Thymus (tissue), 14 donors: ENCODE measurements at places on chromosomes 12 and 14. TPM values are rescaled to one million over a fixed set of nuclear protein-coding genes. Genes with fewer than 3 reads are reported as not detected.

DNA sequence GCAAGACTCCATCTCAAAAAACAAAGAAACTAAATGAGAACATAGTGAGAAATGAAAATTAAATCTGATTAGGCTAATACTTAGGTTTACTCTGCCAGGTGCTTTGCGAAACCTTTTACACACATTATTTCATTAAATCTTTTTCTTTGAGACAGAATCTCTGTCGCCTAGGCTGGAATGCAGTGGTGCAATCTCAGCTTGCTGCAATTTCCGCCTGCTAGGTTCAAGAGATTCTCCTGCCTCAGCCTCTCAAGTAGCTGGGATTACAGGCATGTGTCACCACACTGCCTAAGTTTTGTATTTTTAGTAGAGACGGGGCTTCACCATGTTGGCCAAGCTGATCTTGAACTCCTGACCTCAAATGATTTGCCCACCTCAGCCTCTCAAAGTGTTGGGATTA is 21.9 kb upstream of the EEA1 start:
- no peak overlapping the region for H3K4me3 ChIP-seq
- no peak for DNase-seq
- no peaks in the 10 kb centered on the region for H3K27me3 ChIP-seq
- H3K4me1 ChIP-seq: no peaks in the 10 kb centered on the region

GRCh38 chr12:9707356-9707755 is 25.5 kb downstream of the CLECL1 start:
- DNase-seq: no peak
- H3K4me3 ChIP-seq: no peak overlapping the region
- H3K4me1 ChIP-seq: peaks cover 18% of the 10 kb centered on the region

DNA sequence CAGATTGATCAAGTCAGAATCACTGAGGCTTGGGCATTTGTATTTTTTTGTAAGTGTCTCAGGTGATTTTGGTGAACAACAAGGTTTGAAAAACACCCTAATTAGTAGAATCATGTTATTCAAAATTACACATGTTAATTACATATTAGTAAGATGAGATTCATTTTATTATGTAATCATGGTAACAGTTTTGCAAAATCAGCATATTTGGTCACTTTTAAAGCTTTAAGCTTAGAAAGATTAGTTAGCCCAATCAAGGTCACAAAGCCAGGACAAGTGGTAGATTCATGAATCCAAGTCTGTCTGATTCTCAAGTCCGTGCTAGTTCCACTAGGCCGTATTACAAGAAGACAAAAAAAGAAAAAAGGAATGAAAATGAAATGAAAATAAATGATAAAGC is 218.4 kb upstream of the FAR2 start:
- H3K27ac ChIP-seq: no peak overlapping the region
- no peak overlapping the region for H3K4me3 ChIP-seq
- no peak for DNase-seq
- no peaks in the 10 kb centered on the region for H3K36me3 ChIP-seq
- no peaks in the 10 kb centered on the region for H3K4me1 ChIP-seq
- H3K27me3 ChIP-seq: no peaks in the 10 kb centered on the region

DNA sequence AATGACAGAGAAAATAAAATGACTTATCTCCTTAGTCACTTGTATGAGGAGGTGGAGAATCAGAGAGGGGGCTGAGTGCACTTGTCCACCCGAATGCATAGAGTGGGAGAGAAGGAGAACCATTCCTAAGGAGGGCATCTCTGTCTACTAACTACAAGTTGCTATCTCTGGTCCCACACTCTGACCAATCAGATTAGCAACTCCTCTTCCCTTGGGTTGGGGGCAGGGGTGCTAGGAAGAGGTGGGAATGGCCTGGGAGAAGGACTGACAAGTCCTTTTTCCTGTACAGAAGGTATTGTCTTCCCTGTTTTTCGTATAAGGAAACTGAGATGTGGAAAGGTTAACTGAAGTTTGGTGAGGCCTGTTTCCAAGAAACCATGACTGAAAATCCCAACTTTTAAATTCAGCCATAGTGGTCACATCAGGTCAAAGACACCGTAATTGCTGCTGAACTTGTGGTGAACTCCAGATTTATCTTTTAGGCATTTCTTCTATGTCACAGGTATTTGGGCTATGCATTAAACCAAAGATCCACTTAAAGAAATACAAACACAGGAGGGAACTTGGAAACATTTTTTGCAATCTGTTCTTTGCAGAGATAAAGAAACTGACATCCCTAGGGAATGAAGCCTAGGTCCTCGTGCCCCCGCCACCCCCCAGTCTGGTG is 207.8 kb downstream of the CRADD start:
- no peak overlapping the region for H3K27ac ChIP-seq
- H3K4me1 ChIP-seq: peaks cover 12% of the 10 kb centered on the region
- H3K4me3 ChIP-seq: no peak overlapping the region
- no peaks in the 10 kb centered on the region for H3K36me3 ChIP-seq
- no peak for DNase-seq
- H3K27me3 ChIP-seq: no peaks in the 10 kb centered on the region

The RAB21 gene
- total RNA-seq: 36.8 TPM

The NTN4 gene
- total RNA-seq: 2.4 TPM

DNA sequence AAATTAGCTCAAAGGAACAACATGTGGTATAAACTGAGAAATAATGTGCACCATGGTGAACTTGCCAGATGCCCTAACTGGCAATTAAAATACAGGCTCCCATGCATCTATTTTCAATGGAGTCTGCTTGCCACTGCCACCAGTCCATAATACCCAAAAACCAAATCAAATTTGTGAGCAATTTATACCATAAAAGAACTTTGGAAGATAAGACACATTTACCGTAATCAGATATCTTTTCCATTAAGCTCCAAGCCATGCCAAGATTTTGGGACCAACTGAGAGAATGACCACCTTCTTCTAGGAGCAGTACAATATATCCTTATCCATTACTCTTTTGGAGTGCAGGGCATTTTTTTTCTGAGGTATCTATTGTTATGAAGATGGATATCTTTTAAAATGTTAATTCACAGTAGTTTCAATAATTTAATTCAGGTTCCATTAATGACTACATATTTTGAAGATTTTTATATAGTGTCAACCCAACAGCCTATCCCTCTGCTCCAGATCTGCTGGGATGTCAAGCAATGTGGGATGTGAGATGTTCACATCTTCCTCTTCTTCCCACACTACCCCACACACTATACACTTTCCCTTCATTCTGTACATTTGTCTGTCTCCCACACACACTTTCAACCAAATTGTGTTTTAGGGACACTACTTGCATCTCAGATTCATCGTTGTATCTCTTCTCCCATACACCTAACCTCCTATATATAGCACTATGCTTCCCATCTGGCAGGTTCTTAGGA is 53.3 kb downstream of the KIF21A start:
- no peaks in the 10 kb centered on the region for H3K4me1 ChIP-seq
- H3K27me3 ChIP-seq: no peaks in the 10 kb centered on the region
- no peak overlapping the region for H3K4me3 ChIP-seq

The RNU6-7 gene
- total RNA-seq: not detected

GRCh38 chr14:61033855-61034254 is 52.8 kb downstream of the SLC38A6 start:
- no peaks in the 10 kb centered on the region for H3K36me3 ChIP-seq

DNA sequence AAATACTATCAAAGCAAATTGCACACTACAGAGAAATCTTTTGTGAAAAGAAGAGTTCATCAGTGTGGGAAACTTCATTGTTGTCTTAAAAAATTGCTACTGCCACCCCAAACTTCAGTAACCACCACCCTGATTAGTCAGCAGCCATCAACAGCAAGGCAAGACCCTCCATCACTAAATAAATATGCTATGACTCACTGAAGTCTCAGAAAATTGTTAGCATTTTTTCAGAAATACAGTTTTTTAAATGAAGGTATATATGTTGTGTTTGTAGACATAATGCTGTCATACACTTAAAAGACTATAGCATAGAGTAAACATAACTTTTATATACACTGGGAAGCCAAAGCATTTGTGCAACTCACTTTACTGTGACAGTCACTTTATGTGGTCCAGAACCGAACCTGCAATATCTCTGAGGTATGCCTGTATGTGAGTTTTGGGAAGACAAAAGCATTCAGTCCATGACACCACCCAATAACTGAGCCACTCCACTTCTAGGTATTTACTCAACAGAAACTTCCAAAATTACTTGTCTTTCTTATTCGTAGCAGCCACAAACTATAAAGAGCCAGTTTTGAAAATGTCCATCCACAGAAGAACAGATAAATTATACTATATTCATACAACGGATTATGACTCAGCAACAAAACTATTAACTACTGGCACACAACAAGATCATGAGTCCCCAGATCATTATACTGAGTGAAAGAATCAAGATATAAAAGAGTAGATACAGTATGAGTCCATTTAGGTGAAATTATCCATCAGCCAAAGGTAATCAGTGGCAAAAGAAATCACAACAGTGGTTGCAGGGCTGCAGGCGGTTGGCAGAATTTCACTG is 649.6 kb downstream of the BCL11B start:
- no peaks in the 10 kb centered on the region for H3K36me3 ChIP-seq
- no peaks in the 10 kb centered on the region for H3K4me1 ChIP-seq
- DNase-seq: no peak
- H3K4me3 ChIP-seq: no peak overlapping the region
- no peaks in the 10 kb centered on the region for H3K27me3 ChIP-seq

DNA sequence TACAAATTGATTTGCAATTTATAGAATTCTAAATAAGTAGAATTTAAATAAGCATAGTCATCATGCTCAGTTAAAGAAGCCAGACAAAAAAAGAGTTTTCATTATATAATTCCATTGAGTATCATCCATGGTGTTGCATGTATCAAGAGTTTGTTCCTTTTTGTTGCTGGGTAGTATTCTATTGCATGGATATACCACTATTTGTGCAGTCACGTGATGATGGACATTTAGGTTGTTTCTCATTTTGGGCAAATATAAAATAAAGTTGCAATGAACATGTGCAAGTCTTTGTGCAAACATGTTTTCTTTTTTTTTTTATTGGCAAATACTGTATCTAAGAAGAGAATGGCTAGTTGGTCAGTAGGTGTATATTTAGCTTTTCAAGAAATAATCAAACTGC is 186.2 kb upstream of the FRMD6 start:
- no peak for DNase-seq
- no peaks in the 10 kb centered on the region for H3K27me3 ChIP-seq
- H3K27ac ChIP-seq: no peak overlapping the region
- H3K36me3 ChIP-seq: no peaks in the 10 kb centered on the region
- no peak overlapping the region for H3K4me3 ChIP-seq
- H3K4me1 ChIP-seq: no peaks in the 10 kb centered on the region
